Activated naive CD8-positive, alpha-beta T cell treated with anti-CD3 and anti-CD28 coated beads, Interleukin-2, amount 10 ng/mL, durations not matched to agents 7 days and 5 days (primary cell): ENCODE measurements at places on chromosomes 1 and 21. TPM values are rescaled to one million over a fixed set of nuclear protein-coding genes. Genes with fewer than 3 reads are reported as not detected.

The SERTAD4 gene
- total RNA-seq = not detected

The OLFML3 gene
- total RNA-seq = 0.45 TPM

The AP4B1 gene
- 60.5 TPM for total RNA-seq

The RNF207 gene
- 4.0 TPM for total RNA-seq

The XCL2 gene
- total RNA-seq = 19.3 TPM

The SNX7 gene
- not detected for total RNA-seq

The HCN3 gene
- total RNA-seq = 5.0 TPM

The DDAH1 gene
- total RNA-seq = not detected

The UBL4B gene
- total RNA-seq = not detected

The AIRE gene
- not detected for total RNA-seq

The BATF3 gene
- 13.2 TPM for total RNA-seq

The CRP gene
- not detected for total RNA-seq

The SAMD13 gene
- 1.2 TPM for total RNA-seq

The OR2AK2 gene
- total RNA-seq = not detected

The CLDN17 gene
- total RNA-seq = not detected

The FNBP1L gene
- total RNA-seq = 0.26 TPM

The SPRR4 gene
- total RNA-seq = not detected

The TRIM67 gene
- not detected for total RNA-seq

The ATAD3C gene
- total RNA-seq = 1.7 TPM

The HSD3B2 gene
- not detected for total RNA-seq

The MAP3K7CL gene
- 12.0 TPM for total RNA-seq

The OR2L13 gene
- total RNA-seq = not detected

The CELA2A gene
- total RNA-seq = not detected

The CDKN2C gene
- 52.5 TPM for total RNA-seq

The ROR1 gene
- not detected for total RNA-seq

The GJA5 gene
- not detected for total RNA-seq

The ARTN gene
- 0.71 TPM for total RNA-seq

The CCDC185 gene
- not detected for total RNA-seq

The HES2 gene
- not detected for total RNA-seq

The MRPL9 gene
- 95.0 TPM for total RNA-seq

The TNNI3K gene
- total RNA-seq = 0.67 TPM

The KRTAP26-1 gene
- total RNA-seq = not detected

The FAM78B gene
- total RNA-seq = not detected

The RO60 gene
- 65.3 TPM for total RNA-seq

The TPTE gene
- total RNA-seq = not detected

The RCSD1 gene
- 131 TPM for total RNA-seq

The MPZL1 gene
- 9.3 TPM for total RNA-seq

The SPRR3 gene
- total RNA-seq = not detected

The PDZK1IP1 gene
- total RNA-seq = not detected

The PRAMEF1 gene
- total RNA-seq = not detected

The TMEM82 gene
- total RNA-seq = not detected
